ENCODE measurements at places on chromosomes 6 and 20.
A peak's percentile ranks its signal among the peaks of the same experiment; 100 is the strongest.

- DNase-seq, result no peak
Measured at GRCh38 chr20:61417221-61417941, 165.3 kb downstream of the CDH4 start.

DNA sequence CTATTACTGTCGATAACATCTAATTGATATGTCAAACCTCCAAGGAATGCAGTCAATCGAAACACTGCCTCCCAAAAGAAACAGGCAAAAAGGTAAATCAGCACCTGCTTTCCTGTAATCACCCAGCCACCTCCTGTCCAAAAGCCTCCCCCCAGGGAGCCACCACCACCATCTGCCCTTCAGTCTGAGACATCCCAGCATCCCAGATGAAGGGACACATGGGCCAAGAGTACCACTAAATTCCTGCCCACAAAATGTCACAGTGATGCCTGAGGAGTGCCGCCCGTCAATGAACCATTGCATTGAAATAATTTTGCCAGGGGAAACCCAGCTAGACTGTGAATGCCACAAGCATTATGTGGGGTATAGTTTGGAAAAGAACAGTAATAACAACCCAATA lies 401.7 kb downstream of the ZFAND3 start:
- DNase-seq, result no peak

- DNase-seq, result no peak
Measured at GRCh38 chr6:150038202-150039062, 13.1 kb upstream of the RAET1L start.

DNA sequence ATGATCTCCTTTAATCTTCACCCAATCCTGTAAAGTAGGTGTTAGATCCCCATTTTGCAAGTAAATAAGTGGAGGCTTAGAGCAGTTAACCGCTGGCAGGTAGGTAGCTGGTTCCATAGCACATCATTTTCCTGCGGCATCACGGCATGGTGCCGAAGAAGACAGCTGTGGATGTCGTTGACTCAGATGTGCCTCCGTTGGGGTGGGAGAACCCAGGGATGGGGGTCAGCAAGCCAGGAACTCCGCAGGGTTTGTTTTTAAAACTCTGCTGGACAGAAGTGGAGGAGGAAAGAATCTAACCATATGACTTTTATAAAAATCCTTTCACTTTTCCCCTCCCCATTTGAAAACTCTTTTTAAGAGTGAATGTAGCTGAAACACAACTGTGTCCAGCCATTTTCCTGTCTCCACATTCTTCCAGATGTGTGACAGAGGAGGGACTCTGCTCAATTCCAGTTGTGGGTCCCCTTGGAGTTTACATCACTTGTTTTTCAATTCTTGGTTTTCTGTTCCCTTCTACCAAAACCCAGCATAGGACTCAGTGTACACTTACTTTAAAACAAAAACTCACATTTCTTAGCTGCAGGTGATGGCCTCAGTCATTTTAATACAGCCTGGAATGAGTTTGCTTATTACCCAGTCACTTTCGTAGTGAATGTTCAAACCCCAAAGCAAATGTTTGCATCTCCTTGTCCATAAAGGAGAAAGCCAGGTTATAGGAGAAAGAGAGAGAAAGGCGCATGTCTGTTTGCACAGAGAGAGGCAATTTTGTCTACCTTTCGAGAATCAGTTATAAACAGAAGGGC lies 27.6 kb upstream of the PI16 start:
- DNase-seq, result no peak

DNA sequence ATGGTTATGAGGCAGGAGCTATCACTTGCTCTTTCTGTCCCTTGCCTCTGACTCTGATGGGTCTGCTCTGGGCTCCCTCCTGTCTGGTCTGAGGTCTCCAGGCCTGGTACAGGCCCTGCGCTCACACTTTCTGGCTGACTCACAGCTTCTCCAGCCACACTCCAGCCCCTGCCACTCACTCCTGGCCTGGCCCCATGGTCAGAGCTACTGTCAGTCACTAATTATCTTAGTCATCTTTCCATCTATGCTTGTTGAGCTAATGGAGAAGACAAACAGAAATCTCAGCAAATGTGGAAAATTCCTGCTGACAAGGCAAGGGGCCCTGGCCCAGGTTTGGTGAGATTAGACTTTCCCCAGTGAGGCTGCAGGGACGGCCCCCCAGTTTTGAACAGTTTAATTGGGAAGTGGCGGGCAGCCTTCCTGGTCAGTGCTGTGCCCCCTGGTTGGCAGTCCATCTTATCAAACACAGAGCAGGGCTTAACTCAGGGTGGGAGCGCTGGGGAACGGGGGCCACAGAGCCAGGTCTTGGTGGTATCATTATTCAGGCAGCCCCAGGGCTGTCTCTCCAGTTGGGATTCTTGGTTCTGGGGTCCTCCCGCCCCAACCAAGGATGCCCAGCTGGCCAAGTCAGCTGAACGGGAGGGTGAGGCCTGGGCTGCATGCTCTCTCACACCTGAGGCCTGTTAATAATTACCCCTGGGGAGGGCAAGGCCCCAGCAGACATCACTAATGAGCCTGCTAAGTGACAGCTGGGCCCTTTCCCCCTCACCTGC lies 63.4 kb downstream of the VEGFA start:
- no peak for DNase-seq

GRCh38 chr20:62835931-62836861 lies 19.3 kb downstream of the COL9A3 start:
- peak; percentile 65 for DNase-seq

- DNase-seq, result no peak
Measured at GRCh38 chr20:36487069-36487468, 54.2 kb upstream of the MYL9 start.

DNA sequence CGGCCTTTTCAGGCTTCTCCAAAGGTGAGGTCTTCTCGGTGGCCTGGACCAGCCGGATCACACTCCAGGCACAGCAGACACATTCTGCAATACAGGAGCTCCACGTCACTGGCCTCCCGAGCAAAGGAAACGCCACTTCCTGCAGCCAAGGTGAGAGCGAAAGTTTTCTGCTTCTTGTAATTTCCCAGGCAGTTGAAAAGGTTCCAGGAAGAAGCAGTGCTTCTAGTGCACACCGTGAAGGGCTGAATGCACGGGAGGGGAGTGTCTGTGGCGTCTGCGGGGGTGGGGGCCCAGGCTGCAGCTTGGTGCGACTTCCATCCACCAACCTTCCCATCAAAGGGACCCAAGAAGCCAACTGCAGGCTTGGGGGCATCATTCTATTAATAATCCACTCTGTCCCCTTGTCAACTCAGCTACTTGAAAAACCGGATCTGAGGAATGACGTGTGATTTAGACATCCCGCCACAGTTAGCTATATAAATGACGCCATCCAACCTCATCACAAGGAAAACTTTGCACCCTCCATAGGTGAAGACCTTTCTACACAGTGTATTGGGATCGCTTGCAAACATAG lies 61.1 kb downstream of the NFATC2 start:
- no peak for DNase-seq

- no peak for DNase-seq
Measured at GRCh38 chr6:15442467-15442866, 196.6 kb downstream of the JARID2 start.

Measured in sigmoid colon (tissue), 7 donors.